ENCODE measurements at places on chromosomes 2 and 18. TPM values are rescaled to one million over a fixed set of nuclear protein-coding genes. Genes with fewer than 3 reads are reported as not detected.

The GALNT14 gene
- total RNA-seq, result not detected

GRCh38 chr2:79638410-79638809 lies 125.6 kb downstream of the CTNNA2 start:
- no peak for DNase-seq

The ATP6V1B1 gene
- 2.3 TPM for total RNA-seq

The SNRNP27 gene
- total RNA-seq, result 139 TPM

DNA sequence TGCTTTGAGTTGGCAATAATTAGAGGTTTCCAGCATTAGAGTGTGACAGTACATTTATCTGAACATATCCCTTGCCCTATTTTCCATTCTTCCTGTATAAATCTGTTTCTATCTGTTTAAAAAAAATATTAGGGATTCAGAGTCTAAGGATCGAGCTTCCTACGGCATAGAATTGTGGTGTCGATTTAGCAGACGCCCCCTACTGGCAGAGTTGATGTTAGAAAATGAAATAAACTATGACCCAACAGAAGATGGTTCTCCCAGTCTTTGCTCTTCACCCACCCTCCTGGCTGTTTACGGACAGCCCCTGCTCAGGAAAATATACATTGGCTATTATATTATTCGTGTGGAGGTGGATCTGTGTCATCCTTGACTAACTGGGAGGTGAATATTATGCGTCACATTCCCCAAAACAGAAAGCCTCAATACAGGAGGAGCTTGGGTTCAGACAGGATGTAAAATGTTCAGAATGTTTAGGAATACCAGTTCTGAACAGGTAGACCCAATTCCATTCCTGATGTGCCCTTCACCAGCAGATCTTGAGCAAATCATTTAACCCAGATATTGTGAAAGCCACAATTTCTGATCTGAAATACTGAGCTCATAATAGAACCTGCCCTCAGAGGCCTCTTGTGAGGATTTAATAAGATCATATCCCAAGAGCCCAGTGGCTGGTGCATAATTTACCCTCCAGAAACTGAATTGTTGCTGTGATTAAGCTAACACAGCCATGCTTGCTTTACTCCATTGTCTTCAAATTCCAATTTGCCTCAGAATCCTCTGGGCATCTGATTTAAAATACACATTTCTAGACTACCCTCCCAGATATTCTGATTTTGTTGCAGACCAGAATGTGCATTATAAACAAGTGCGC lies 10.8 kb upstream of the ERMN start:
- no peak for DNase-seq

DNA sequence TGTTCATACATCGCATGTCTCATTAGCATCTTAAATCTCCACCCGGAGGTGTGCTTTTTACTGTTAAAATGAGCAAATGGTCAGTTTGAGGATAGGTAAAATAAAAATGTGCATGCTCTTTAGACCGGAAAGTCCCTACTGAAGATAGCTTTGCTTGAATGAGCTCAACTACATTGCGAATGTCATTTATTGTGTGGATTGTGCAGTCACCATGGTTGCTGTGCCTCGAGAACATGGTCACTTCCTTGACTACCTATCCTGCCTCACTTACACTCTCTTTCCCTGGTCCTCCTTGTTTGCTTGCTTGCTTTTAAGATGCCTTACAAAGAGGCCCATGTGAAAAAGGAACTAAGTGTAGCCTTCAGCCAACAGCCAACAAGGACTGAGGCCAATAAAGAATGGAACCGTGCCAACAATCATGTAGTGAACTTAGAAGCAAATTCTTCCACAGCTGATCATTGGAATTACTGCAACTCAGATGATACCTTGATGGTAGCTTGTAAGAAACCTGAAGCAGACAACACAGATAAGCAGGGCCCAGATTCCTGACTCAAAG lies 72.2 kb upstream of the BARD1 start:
- no peak for DNase-seq

GRCh38 chr2:233981574-233982420 lies 64.6 kb downstream of the TRPM8 start:
- no peak for DNase-seq
